ENCODE measurements at places on chromosomes 1 and 21.

GRCh38 chr1:218660678-218661053 lies 315.5 kb downstream of the TGFB2 start:
- DNase-seq: no peak

DNA sequence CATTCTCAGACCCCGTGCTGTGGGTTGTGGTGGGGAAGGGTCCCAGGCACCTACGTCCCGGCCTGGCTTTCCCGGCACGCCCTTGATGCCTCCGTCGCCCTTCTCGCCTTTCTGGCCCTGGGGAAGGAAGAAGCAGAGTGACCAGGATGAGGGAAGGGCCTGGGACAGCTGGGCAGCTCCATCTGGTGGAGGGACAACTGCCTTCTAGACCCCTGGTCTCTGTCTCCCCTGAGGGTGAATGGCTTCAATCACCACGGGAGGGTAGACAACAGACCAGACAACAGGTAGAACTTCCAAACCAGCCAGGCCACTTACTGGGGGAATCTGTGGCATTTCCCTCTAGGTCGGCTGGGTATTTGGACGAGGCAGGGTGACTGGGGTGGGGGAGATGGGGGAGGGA lies 11.9 kb downstream of the COL16A1 start:
- DNase-seq: no peak

DNA sequence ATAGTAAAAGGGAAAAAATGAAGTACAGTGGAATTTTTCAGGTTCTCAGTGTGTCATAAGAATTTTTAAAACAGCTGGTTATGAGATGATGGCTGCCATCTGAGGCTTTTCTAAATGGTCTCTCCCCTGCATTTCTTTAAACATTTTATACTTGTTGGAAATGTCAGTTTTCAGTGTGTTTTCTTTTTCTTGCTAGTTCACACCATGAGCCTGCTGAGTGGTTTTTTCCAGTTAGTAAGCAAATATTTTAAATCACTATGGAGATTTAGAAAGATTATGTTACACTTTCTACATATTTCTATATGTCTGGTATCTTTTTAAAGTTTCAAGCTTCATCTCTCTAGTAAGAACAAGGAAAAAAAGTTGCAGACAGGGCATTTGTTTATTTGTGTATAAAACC lies 9.6 kb downstream of the RBM15 start:
- DNase-seq: no peak

GRCh38 chr1:152086760-152087159 lies 2.1 kb downstream of the TCHHL1 start:
- no peak for DNase-seq

GRCh38 chr1:209860293-209860881 lies 32.6 kb downstream of the UTP25 start:
- peak; percentile 89 for DNase-seq

GRCh38 chr1:227791425-227792143 lies 23.9 kb upstream of the PRSS38 start:
- DNase-seq: no peak

DNA sequence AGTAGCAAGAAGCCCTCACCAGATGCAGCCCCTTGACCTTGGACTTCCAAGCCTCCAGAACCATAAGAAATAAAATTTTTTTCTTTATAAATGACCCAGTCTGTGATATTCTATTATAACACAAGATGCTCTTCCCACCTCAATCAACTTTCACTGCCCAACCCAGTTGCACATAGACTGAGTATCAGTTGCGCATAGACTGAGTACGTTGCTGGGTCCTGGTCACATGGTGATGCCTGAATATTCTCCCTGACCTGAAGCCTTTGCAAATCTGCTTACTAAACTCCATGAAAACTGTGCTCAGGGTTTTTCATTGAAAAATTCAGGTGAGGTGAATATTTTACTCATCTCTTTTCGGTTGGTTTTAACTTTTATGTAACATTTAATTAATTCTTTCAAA lies 59.2 kb downstream of the ETS2 start:
- no peak for DNase-seq

- DNase-seq: no peak
These were observed 4.1 kb downstream of the KIF26B start for GRCh38 chr1:245158913-245159312.

DNA sequence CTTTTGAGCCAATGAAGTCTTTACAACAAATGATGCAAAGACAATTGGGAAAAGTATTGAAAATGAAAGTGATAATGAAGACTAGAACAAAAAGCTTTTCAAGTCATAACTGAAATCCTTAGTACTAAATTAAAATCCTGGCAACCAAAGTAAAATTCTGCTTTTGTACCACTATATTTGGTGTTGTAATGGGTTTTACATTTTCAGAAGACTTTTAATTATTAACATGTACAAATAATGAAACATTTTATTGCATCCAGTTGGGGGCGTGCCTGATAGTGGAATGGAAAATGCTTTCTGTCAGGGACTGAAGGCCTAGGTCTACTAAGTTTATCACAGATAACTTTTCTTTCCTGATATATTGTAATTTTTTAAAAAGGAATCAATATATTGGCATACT lies 89.4 kb downstream of the SDCCAG8 start:
- DNase-seq: no peak

DNA sequence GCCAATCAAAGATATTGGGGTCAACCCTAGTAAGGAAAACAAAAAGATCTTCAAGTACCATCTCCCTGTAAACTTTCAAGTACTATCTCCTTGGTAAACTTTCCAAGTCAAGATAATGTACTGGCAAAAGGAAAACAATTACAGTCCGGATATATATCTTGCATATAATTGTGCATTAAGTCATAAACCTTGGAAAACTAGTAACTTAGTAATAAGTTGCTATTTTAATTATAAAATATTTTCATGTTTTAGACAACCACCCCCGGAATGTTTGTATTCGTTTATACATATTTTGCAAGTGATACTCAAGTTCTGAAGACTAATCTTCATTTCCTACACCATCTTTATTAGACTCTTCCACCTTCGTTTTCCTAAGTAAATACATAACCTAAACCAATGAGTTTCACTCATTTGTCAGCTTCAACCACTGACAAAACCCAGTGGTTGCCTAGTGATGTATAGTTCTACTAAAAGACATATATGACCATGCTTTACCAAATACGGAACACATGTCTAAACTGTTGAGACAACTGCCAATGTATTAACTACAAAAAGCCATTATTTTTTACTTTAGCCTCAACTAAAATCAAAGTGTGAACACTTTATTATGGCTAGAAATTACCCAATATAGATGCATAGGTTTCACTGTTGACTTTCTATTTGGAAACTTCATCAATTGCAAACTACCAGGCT lies 1.7 kb downstream of the AKT3 start:
- no peak for DNase-seq

DNA sequence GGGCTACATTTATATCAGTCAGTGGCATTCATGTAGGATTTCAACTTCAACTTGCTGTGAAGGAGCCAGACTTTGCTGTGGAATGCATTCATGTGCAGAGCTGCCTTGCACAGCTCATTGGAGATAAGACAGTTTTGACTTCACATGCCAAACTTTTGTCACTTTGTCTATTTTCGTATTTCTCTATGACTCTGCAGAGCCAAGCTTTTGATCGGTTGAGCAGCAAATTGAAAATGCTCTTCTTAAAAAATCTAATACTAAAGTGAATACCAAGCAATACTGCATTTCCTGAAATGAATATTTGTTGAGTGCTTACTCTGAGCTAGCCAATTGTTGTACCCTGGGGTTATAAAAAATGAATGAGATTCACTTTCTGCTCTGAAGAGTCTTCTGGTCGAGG lies 388.7 kb downstream of the ST6GALNAC3 start:
- DNase-seq: no peak

DNA sequence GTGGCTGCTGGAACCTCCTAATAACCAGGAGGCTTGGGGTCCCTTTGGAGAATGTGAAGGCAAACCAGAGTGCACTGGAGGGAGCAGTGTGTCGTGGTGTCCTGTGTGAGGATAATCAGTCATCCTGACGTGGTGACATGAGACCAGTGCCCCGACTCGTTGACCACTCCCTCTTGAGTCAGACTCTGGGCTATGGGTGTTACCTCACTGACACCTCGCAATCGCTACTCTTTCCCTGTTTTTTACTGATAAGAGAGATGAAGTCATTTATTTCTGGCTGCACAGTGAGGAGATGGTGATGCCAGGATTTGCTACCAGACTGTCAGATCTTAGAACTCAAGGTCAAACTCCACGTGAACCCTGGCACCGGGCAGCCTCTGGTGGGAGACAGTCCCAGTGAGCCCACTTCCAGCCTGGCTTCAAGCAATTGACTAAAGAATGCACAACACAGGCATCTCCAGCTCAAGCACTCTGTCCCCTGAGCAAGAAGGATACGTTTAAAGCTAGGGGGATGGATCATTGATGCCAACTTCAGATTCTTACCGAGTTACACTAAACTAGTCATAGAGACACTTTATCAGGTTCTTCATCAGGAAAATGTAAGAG lies 30.3 kb downstream of the UBASH3A start:
- no peak for DNase-seq

- DNase-seq: no peak
These were observed 4.6 kb downstream of the DR1 start for GRCh38 chr1:93350322-93350721.

- DNase-seq: no peak
These were observed 153.7 kb downstream of the ELAVL4 start for GRCh38 chr1:50262436-50262835.

- no peak for DNase-seq
These were observed 22.2 kb upstream of the EIF4G3 start for GRCh38 chr1:21198929-21199328.

DNA sequence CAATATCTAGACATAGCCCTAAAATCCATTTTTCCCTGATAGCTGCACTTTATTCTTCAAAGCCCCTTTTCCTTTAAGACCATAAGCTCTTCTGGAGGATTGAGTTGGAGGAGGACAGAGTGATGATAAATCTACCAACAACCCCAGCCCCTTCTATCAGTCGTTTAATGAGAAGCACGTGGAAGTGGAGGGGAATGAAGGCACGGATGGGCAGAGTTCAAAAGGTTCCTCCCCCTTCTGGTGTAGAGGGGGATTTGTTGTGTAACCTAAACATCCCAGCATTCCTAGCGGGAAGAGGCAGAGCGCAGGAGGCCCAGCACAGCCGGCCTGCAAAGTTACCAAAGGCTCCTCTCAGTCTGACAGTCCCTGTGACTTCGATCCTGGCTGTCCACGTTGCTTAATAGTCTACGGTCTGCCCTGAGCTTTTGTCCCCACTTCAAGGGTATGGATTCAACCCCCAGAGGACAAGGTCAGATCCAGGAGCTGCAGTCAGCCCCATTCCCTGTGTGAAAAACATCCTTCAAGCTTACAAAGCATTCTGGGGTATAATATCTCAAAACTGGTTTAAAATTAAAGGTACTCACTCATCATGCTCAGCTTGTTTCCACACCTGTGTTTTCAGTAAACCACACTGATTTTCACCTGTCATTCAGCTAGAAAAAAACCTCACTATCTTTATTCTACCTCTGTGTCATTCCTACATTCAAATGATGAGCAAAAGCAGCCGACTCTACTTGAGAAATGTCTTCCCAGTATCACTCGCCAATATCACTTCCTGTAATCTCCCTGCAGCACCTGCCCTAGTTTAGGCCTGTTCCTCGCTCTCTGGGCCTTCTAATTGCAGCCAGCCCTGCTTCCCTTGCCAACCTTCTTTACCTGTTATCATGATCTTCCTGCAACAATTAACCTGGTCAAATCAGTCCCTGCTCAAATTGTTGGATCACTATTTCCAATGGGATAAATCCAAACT lies 117.9 kb downstream of the PLPP3 start:
- DNase-seq: peak; percentile 16

GRCh38 chr21:32334980-32335531 lies 36.4 kb downstream of the MRAP start:
- DNase-seq: no peak

- no peak for DNase-seq
These were observed 60.6 kb upstream of the ETV3 start for GRCh38 chr1:157198619-157199420.

- no peak for DNase-seq
These were observed 43.6 kb upstream of the TMEM61 start for GRCh38 chr1:54936791-54937190.

- DNase-seq: no peak
These were observed 29.5 kb upstream of the ZNF496 start for GRCh38 chr1:247360991-247361731.

DNA sequence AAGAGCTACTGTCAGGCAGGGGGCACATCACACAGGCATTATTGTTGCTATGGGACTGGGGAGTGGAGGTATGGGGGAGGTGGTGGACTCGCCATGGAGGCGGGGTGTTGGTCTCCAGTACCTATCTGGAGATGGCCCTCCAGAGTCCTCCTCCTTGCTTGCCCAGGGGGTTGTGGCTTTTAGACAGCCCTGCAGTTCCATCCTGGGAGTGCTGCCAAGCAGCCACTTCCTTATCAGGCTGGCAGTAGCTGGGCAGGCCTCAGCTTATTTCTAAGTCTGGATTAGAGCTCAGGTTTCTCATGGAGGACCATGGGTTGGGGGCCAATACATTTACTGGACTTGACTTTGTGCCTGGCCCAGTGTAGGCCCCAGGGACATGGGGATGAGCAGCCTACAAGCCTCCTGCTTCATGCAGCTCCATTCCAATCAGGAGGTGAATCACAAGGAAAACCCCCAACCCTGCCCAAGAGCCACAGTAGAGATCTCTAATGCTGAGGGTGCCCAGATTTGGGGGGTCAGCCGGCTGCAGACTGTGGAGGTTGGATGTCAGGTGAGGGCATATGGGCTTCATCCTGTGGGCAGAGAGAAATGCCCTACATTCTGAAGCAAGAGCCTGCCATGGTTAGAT lies 210.7 kb upstream of the EDN2 start:
- DNase-seq: no peak

GRCh38 chr1:30705698-30706097 lies 17.7 kb downstream of the MATN1 start:
- no peak for DNase-seq

DNA sequence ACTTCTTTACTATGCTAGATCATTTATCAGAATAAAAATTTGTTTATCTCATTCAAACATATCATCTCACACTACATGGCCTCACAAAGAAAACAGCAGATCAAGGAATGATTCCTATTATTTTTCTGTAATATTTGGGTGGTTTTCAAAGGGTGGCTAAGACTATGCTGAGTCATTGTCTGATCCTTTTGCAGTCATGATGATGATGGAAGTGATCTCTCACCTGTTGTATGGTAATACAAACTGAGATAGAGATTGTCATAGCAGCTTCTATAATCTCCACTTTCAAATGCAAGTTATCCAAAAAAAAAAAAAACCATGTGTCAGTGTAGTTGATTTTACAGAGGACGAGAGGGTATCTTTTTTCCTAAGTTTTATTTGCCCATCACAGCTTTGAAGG lies 37.2 kb upstream of the GBP5 start:
- no peak for DNase-seq

- DNase-seq: no peak
These were observed 37.5 kb upstream of the SLAMF9 start for GRCh38 chr1:159991513-159991912.

GRCh38 chr1:84936116-84936810 lies 43.3 kb upstream of the LPAR3 start:
- DNase-seq: no peak

GRCh38 chr1:51284487-51284954 lies 45.8 kb downstream of the TTC39A start:
- DNase-seq: no peak

Data from WTC11 (cell line).